LNCaP clone FGC (cell line): ENCODE measurements at places on chromosomes 5 and 9.

GRCh38 chr5:26482076-26482809, 556.1 kb downstream of the CDH9 start:
- DNase-seq, result no peak

DNA sequence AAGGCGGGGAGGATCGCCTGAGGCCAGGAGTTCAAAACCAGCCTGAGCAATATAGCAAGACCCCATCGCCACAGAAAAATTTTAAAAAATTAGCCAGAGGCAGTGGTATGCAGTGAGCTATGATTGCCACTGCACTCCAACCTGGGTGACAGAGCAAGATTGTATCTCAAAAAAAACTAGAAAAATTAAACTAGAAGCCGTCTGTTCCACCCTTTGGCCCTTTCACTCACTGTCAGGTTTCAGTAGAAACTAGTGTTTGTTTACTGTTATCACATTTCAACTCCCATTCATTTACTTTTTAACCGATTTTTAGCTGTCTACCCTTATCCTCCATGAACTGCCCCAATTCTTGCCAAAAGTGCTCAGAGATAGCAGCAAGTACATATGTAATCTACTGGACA, 8.3 kb downstream of the UGCG start:
- DNase-seq, result no peak

- DNase-seq, result no peak
These were observed 7.1 kb downstream of the PRUNE2 start for GRCh38 chr9:76898786-76899185.

- no peak for DNase-seq
These were observed 198.1 kb downstream of the NR3C1 start for GRCh38 chr5:143205386-143205785.

- DNase-seq, result no peak
These were observed 61.6 kb upstream of the GNE start for GRCh38 chr9:36319806-36320205.

- no peak for DNase-seq
These were observed 20.2 kb downstream of the ZNF474 start for GRCh38 chr5:122149321-122150090.

- DNase-seq, result no peak
These were observed 35.8 kb upstream of the GLIS3 start for GRCh38 chr9:4335631-4336030.

DNA sequence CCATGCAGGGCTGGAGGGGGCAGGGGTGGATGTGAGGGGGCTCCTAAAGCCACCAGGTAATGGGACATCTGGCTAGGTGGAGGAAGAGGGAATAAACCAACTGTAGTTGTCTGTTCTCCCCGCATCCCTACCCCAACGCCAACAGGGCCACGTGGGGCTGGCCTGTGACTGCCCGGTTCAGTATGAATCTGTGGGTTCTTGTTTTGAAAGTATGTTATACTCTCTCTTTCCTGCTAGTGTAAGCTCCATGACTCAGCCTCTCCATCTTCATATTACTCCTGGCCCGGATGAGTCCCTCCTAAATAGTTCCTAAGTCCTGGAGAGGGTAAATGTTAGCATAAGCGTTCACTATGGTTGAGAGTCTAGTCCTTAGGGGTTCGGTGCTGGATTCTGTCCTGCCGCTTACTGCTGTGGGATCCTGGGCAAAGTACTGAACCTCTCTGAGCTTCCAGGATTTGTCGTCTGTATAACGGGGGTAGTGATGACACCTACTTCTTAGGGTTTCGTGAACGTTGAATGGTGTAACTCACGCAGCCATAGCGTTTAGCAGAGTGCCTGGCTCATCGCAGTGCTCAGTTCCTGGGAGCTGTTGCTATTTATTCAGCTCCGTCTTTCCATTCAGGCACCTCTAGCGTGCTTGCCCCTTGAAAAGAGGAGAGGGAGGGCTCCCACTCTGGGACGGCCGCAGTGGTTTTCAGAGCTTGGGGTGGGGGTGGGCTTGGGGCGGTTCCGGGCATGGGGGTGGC, 28.8 kb downstream of the LHX2 start:
- no peak for DNase-seq

DNA sequence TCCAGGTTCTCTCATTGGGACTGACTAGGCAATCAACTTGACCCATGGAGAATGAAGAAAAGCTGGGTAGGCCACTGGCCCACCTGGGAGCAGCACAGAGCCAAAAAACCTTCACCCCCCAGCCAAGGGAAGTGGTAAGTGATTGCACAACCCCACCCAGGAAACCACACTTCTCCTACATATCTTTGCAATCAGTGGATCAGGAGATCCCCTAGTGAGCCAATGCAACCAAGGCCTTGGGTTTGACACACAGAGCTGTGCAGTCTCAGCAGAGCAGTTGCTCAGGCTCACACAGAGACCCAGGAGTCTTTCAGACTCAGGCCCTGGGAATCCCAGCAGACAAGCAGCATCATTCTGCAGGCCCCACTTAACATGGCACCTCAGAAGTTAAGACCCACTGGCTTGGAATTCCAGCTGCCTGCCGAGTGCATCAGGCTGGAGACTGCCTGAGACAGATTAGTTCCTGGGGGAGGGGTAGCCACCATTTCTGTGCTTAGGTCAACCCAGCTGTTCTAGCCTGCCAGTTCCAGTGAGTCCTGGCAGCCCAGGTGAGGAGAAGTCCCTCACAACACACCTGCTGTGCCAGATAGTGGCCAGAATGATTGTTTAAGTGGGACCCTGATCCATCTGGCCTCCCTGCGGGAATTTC, 136.4 kb downstream of the SAXO1 start:
- no peak for DNase-seq

GRCh38 chr5:52906343-52906742, 82.8 kb upstream of the ITGA2 start:
- no peak for DNase-seq

DNA sequence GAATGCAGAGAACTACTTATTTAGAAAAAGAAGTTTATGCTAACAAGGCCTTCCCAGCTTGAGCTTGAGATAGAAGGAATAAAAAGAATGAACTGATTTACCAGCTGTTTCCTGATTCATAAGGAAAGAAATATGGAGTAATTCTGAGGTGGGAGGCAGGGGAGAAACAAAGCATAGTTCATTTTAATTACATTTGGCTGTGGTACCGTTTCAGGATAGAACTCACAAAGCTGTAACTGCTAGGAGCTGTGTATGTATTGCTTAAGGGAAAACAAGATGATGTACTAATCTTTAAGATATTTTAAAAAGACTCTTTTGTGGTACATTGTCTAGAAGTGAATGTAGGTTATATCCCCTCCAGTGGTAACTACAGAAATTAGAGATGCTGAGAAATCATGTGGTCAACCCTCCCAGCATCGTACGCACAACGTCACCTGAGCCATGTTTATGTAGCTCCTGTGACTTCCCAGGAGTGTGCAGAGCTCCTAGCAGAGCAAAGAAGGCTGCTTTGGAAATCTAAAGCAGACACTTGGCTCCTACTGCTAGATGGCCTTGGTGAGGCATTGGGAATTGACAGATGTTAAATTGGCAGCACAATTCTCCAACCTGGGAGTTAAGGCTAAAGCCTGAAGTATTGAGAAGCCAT, 208.3 kb upstream of the VLDLR start:
- DNase-seq, result no peak

- DNase-seq, result no peak
These were observed 183.9 kb upstream of the SH3GL2 start for GRCh38 chr9:17394881-17395510.

DNA sequence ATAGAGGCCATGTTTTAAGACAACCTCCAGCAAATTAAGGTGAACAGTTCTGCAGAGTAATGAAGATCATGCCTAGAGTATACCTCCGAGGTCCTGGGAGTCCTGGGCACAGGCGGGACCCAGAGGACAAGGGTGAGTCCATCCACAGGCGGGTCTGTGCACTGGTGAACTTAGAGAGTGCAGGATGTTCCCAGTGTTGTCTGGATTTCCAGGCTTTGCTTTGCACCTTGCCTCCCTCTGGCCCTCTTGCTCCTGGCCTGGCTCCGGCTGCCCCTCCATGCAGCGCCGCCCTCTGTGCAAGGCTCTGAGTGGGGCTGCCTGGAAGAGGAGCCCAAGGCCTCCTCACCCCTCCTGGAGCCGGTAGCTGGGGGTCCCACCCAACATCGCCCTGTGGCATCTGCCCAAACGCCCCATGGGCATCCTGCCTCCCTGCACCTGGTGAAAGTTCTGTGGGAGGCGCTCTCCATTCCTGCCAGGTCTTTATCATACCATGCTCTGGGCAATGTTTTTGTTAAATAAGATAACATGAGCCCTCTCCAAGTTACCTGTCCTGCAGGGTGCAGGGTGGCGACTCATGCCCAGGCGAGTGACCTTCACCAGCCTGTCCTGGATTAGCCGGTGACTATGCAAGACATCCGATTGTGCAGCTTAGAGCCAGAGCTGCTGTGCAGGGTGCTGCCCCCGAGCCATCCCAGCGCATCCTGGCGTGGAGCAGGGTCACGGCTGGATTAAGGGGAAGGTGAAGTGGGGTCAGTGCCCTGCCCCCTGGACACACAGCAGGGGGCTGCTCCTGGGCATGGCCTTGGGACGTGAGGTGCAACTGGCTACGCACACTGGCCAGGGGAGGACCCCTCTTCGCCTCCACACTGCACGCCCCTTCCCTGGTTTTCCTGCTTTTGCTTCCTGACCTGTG, 41.3 kb upstream of the LPCAT1 start:
- DNase-seq, result no peak

DNA sequence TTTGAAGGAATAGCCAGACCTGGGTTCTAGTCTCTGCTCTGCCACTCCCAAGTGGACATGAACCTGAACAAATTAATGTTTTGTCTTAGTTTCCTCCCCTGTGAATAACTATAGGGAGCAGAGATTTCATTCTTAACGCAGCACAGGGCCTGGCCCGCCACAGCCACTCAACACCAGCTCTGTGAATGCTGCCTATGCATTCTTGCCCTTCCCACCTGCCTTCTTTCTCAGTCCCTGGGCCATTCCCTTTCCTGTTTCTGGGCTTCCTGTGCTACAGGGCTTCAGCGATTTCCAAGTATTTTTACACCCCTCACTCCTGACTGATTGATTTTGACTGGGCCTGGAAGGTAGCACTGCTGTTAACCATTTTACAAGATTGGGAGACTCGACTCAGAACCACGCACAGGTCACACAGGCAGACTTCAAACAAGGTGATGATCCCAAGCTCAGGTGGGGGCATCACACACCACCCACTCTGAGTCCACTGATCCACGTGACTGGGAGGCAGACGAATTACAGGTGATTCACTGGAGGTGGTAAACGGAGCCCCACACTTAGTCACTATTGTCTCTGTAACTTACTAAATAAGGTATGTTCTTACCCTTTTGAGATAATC, 21.4 kb downstream of the PTPN3 start:
- no peak for DNase-seq

GRCh38 chr5:126613941-126614592, 13.3 kb downstream of the PHAX start:
- no peak for DNase-seq

DNA sequence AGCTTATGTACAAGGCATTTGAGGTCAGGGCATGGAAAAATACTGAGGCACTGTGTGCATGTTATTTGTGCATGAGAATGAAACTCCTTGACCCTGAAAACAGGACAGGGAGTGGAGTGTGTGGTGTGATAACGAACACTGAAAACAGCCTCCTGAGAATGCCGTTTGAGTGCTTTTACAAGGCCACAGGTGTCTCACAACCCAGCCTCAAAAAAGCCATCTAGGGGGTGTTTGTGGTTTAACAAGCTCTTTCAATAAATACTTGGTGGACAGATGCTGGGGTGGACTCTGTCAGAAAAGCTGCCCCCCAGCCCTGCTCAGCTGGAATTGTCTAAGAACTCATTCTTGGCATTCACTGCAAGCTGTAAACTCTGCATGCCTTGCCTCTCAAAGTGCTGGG, 94.0 kb upstream of the SLC25A48 start:
- DNase-seq, result no peak

DNA sequence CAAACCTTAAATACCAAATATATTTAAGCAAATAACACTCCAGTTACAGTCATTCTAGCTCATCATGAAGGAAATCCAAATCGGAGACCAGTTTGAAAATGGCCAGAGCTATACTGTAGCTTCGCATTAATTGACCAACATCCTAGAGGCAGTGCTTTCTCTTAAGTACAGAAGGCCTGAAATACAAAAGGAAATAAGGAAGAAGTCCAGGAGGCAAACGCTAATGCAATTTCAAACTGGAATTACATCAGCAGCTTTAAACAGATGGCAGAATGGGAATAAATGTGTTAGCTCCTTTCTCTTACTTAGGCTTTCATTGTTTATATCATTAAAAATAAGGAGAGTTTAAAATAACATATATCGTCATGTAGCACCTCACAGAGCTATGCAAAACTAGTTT, 197.0 kb downstream of the SEC61B start:
- DNase-seq, result no peak

GRCh38 chr5:63613442-63613841, 348.8 kb downstream of the HTR1A start:
- no peak for DNase-seq

DNA sequence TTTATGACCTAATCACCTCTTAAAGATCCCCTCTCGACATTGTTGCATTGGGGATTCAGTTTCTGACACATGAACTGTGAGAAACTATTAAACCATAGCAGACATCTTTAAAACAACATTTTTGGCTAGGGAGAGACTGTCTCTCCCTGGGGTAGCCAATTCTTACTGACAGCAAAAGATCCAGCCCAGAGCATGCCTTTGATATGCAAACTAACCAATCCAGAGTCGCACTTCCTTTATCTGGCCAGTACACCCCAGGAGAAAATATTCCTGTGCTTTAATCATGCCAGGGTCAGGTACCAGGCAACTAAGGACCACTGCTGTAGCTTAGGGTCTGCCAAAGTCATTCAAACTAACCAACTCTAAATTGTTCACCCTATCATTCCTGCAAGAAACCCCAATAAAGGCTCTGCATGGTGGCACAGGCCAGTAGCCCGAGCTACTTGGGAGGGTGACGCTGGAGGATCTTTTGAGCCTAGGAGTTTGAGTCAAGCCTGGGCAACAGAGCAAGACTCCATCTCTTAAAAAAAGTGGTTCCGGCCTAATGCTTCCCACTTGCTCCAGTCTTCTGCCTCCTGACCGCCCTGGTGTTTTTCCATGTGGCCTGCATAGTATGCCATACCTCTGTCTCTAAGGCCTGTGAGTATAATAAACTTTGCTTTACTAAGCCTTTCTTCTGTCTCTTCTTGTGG, 62.3 kb upstream of the DAPK1 start:
- DNase-seq, result no peak

DNA sequence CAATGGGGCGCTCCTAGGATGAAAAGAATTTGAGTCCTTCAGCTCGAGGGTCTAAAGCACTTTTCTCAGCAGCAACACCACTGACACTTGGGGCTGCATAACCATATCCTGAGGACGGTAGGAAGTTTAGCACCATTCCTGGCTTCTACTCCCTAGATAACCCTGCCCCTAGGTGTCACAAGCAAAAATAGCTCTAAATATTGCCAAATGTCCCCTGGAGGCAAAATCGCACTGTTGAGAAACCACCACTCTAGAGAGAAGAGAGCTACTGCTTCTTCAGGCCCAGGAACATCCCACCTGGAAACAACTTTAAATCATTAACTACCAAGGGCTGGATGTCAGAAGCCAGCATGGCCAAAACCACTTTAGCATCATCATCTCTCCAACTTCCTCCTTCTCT, 29.8 kb downstream of the MYO10 start:
- no peak for DNase-seq
